Stimulated activated CD8-positive, alpha-beta memory T cell treated with anti-CD3 and anti-CD28 coated beads, Interleukin-7, amount 100 ng/mL, for 48 hours (primary cell): ENCODE measurements at places on chromosomes 3 and 15.
A peak's percentile ranks its signal among the peaks of the same experiment; 100 is the strongest.

DNA sequence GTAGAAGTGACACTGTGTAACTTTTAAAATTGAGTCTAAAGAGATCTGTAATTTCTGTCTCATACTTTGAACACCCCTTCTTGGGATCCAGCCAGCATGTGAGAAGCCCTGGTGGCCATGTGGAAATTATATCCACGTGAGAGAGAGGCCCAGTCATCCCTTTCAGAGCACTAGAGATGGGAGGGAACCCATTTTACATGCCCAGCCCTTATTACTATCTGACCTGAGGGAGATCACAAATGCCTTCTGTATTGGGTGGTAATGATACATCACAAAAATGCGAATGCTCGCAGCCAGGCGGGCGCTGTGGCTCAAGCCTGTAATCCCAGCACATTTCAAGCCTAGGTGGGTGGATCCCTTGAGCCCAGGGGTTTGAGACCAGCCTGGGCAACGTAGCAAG, 27.3 kb upstream of the TRAK1 start:
- no peak for DNase-seq

DNA sequence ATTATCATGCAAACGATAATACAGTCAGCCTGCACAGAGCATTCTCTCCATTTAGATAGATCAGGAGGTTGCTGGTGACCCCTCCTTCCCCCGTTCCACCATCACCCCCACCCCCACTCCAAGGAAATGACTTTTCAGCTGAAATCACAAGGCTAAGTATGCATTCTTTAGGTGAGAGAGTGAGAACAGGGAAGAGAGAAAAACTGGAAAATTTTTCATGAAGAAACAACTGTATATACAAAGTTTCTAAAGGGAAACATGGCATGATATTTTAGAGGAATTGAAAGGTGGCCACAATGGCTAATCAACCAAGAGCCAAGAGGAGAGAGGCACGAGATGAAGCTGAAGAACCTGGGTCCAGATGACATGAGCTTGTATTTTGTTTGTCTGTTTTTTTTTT, 22.2 kb downstream of the BCL2A1 start:
- DNase-seq: no peak

DNA sequence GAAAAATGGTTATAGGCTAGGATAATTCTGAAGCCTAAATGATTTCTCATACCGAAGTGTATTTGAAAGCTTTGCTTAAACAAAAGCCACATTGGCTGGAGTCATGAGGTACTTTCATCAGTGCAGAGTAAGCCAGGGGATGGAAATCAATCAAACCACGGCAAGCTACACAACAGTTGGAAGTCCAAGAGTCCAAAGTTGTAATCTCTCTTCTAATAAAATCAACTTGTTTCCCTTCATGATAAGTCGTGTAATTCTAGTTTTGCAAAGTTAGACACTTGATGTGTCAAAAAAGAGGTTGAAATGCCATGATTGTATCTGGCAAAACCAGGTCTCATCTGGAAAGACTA, 250.5 kb upstream of the VEPH1 start:
- no peak for DNase-seq

DNA sequence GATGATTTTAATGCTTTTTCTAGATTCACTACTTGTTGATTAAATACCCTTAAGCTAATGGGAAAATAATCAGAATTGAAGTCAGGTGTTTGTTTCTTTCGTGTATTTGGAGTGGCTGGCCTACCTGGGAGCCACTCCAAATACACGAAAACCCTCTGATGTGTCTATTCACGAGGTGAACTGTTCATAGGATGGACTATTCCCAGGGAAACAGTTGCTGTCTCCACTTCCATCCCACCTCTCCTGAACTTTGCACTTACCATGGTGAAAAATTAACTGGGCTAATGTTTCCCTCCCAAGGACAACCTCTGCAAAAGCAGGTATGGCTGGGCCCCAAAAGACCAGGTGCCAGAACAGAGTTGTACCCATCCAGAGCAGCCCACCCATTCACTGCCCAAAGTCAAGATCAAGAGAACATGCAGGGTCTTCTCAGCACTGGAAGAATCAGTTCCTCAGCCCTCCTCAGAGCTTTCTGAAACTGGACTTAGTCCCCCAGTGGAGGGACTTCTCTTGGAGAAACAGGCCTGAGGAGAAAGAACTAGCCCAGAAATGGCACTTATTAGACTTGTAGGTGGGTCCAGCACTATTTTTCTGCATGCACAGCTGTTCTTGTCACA, 2.9 kb upstream of the SMAD3 start:
- no peak for DNase-seq

DNA sequence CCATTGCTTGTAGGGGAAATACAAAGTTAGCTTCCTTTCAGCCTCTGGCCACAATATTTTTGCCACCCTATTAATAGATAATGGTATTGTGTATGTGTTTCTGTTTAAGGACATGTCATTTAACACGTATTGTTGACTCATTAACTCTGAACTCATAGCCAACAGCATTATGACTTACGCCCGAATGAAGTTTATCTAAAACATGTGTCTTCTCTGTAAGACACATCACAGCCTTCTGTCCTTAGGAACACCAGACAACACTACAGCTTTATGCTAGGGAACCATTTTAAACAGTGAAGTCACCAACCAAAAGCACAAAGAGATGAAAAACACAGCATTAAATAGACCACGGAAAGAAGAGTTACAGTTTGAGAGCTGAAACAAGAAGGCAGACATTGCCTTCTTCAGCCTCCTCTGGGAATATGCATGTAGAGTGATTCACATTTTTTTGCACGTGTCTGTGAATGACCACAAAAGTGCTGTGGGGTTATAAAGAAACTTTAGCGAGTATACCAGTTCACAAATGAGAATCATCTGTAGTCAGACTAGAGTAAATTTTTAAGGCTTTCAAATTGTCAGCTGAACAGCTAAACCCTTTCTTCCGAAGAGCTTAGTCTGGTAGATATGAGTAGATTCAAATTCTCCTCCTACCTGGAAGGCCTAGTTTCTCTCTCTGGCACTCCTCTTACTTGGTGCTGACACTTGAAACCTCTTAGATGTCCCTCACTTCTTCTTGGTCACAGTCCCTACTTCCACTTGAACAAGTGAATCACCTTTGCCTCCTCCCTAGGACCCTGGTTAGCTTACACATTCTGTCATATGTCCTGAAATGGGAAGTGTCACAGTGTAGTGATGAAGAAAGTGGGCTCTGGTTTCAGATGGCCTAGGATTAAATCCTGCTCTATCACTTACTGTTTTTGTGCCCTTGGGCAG, 32.2 kb downstream of the MCTP2 start:
- no peak for DNase-seq

- no peak for DNase-seq
These were observed 182.3 kb upstream of the BCL6 start for GRCh38 chr3:187927565-187927964.

GRCh38 chr3:65751123-65751700, 287.5 kb downstream of the MAGI1 start:
- no peak for DNase-seq

DNA sequence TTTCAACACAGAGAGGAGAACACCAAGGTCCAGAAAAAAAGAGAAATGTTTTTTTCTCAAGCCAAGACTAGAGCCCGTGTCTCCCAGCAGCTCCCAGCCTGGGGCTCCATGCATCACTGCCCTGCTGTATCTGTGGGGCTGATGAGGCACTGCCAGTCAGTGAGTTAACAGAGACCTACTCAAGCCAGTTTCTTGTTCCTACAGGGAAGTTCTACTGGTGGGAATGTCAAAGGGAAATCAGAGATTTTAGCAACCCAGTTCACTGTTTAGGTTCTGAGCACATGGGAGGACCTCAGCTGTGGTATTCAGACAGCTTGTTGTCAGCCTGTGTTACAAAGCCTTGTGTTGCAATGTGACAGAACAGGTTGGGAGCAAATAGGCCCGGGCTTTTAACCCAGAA, 234.3 kb downstream of the TLE3 start:
- DNase-seq: no peak

DNA sequence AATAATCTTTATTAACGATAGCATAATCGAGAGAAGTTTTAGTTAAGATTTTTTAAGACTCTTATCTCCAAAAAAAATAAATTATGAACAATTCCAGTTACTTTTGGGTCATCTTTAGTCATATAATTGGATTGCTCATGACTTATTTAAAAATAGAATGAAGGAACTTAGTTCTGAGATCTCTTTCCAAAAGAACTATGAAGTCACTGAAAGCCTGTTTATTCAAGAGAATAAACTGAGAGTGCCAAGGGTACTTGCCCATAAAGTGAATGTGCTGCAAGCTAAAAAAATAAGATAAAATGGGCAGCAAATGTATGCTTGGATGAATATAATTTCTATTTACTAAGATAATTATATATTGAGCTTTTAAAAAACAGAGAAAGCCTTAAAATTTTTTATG, 176.5 kb upstream of the PLSCR5 start:
- no peak for DNase-seq

DNA sequence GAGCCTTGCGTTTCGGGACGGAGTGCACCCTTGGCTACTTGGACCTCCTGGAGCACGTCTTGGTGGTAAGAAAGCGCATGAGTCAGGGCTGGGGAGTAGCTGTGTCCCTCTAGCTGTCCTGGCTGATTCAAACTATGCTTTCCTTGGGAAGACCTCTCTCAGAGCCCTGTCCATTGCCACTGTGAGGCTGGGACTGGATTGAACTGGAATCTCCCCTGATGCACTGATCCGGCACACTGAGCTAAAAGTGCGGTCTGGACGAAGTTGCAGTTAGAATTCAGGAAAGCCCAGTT, 232.6 kb upstream of the TPM1 start:
- no peak for DNase-seq

DNA sequence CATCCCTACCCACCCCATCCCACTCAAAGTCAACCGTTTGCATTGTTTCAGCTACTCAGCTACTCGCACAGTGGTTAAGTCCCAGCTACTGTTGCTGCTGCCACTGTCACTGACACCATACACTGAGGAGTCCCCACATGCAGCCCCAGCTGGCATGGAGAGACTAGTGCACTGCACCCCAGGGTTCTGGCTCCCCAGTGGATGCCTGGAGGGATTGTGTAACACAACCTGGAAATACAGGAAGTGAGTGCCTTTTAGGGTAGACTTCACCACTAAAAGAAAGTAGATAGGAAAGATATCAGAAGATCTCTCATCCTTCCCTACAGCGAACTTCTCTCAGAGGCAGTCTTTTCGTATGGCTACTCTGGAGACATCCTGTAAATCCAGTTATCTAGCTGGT, 169.2 kb upstream of the STRIT1 start:
- no peak for DNase-seq

- DNase-seq: no peak
These were observed 18.8 kb upstream of the SACM1L start for GRCh38 chr3:45670436-45670835.

DNA sequence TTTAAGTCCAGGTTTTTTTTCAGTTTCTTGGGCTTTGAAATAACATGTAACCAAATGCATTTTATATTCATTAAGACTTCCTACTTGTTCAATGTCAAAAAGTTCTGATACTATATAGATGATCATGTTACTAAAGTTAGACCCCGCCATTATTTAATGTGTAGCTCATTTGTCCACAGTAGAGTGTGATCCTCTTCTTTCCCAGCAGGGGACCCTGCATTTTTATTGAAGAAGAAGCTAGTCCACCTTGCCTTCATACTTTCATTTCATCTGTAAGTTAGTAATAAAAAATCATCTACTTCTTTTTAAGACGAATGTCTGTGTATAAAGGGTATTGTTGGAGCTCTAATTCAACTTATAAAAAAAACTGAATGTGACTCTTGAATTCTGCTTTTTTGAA, 404.6 kb downstream of the SI start:
- DNase-seq: no peak

GRCh38 chr3:43296565-43296964, 10.2 kb downstream of the SNRK start:
- DNase-seq: peak; percentile 13

DNA sequence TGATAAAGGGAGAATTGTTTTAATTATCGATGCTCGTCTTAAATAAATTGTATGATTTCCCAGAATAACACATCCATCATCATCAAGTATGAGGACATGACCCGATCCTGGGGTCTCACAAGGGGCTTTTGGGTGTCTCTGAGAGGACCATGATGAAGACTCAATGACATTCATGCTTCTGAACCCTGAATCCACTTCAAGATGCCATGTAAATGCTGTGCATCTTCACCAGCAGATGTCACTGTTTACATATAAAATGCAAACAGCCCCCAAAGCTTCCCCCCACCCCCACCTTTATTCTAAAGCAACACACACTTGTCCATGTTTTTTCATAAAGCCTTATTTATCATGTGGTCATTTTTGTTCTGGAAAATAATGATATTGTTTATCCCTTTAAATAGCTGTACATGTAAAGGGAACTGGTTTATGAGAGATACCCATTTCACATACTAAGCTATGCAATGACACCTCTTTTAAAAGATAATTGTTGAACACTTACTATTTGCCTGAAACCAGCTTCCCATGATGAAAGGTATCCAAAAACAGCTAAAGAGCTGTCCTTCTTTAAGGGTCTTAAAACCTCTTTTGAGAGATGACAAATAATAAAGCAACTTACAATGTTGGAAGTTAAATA, 69.7 kb upstream of the UBE3A start:
- no peak for DNase-seq

DNA sequence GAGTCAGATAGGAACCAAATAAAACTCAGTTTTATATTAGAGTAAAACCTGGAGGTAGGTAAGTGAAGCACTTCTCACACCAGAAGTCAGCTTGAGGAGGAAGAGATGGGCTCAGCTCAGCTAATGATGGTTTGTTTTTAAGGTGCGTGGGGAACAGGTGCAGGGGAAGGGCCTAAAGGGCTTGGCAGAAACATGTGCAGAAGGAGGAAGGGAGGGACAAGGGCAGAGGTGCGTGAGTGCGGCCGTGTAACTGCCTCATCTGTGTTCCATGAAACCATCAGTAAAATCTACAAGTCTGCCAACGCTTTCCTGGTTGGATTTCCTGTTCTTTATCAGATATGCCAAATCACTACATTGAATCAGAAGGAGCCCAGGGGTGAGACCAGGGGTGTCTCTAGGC, 19.9 kb downstream of the FYCO1 start:
- DNase-seq: no peak

DNA sequence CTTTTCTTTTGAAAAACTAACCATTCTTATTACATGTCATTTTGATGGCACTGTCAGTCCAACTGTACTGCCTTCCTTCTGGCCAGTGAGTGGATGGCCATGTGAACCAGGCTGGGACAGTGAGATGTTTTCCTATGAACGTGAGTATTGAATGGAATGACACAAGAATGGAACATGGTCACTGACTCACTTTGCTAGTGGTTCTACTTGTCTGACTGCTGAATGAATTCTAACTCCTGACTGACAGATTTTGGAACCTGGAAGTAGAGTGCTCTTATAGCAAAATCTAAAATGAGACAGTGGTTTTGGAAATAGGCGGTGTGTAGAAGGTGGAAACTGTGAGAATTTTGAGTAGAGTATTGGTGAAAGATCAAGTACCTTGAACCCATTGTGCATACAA, 606.9 kb upstream of the KCNMB2 start:
- no peak for DNase-seq

- no peak for DNase-seq
These were observed 26.7 kb downstream of the TMED3 start for GRCh38 chr15:79337591-79337990.
